ENCODE measurements at places on chromosomes 5 and 9.
A peak's percentile ranks its signal among the peaks of the same experiment; 100 is the strongest.

GRCh38 chr9:112894041-112894440, 3.4 kb upstream of the SLC46A2 start:
- no peak for DNase-seq

DNA sequence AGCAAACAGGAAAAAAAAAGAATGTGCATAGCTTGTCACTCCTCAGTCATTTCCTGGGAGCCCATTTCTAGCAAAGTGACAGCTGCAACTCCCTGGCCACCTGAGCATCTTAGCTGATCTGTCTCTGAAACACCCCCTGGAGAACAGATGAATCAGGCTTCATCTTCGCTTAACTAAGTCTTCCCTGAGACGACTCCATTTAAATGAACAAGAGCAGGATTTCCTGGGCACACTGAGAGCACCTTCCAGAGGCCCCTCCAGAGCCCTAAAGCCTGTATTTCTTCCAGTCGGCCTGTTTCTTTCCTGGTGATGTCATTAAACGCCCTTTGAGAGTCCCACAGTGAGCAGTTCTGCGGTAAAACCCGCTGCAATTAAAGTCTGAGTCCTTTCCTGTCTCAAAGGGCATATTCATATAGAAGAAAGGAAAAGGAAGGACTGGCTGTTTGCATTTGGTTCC, 13.9 kb downstream of the TGFBI start:
- DNase-seq = no peak

- DNase-seq = no peak
These were observed at the start of gene UBE2QL1 for GRCh38 chr5:6448622-6449464. UBE2QL1 (plus strand) TSS chr5:6448859; CDS start chr5:6448894, 35 bp downstream.

DNA sequence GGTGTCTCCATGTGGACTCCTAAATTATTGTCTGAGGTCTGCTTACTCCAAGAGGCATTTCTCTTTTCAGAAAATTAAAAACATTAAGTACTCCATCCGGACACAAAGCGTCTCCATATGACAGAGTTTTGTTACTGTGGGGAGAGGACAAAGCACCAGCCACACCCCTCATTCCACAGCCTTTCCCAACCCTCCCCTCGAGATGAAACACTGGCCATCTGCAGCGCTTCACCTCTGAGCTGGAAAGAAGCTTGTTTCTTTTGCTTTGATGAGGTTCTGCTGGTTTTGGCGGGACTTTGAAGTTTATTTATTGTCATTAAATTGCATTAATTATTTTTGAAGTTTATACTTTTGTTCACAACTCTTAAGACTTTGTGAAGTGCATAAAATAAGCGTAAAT, 27.6 kb upstream of the NKD2 start:
- no peak for DNase-seq

DNA sequence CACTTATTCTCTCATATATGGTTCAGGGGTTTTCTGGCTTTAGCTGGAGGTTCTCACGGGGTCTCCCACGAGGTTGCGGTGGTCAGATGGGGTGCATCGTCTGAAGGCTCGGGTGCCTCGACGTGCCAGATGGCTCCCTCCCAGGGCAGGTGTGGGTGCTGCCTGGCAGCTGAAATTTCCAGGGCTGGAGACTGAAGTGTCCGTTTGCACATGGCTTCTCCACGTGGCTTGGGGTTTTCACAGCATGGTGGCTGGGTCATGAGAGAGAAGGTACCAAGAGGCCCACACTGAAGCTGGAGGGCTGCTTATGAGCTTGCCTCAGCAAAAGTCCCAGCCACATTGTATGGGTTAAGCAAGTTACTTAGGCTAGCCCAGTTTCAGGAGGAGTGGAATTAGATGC, 218.6 kb downstream of the AGTPBP1 start:
- no peak for DNase-seq

- no peak for DNase-seq
These were observed 12.2 kb upstream of the POMT1 start for GRCh38 chr9:131490514-131490913.

DNA sequence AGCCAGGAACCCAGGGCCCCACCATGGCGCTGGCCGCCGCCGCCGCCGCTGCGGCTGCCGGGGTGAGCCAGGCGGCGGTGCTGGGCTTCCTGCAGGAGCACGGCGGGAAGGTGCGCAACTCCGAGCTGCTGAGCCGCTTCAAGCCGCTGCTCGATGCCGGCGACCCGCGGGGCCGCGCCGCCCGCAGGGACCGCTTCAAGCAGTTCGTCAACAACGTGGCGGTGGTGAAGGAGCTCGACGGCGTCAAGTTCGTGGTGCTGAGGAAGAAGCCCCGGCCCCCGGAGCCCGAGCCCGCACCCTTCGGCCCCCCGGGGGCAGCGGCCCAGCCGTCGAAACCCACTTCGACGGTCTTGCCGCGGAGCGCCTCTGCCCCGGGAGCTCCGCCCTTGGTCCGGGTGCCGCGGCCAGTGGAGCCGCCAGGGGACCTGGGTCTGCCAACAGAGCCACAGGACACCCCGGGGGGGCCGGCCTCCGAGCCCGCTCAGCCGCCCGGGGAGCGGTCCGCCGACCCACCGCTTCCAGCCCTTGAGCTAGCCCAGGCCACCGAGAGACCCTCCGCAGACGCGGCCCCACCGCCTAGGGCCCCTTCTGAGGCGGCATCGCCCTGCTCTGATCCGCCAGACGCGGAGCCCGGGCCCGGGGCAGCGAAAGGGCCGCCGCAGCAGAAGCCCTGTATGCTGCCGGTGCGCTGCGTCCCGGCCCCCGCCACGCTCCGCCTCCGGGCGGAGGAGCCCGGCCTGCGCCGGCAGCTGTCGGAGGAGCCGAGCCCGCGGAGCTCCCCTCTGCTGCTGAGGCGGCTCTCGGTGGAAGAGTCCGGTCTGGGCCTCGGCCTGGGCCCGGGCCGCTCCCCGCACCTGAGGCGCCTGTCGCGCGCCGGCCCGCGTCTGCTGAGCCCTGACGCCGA, 749 bp downstream of the SOWAHA start:
- peak; percentile 44 for DNase-seq

DNA sequence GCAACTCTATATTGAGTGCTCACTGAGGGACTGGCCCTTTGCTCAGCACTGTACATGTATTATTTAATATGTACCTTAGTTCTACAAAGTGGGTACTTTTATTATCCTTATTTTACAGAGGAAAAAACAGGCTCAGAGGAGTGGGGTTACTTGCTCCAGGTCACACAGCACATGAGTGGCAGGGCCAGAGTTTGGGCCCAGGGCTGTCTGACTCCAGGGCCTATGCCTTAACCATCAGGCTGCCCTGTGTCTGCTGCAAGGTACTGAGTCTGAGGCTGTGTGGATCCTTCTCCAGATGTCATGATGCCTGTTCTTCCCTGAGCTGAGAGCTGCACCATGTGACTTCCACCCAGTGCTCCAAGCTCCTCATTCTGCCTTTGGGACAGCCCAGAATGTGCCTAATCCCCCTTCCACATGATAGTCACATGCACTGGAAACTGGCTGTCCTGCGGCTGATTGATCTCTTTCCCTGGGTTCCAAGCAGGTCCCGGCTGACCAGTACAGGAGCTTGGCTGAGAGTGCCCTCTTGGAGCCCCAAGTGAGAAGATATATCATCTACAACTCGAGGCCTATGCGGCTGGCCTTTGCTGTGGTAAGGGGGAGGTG, 15.4 kb downstream of the TMEM268 start:
- no peak for DNase-seq

GRCh38 chr5:73534011-73534644, 31.3 kb downstream of the ANKRA2 start:
- no peak for DNase-seq

- DNase-seq = no peak
These were observed 13.8 kb downstream of the TMEM8B start for GRCh38 chr9:35842795-35843194.

DNA sequence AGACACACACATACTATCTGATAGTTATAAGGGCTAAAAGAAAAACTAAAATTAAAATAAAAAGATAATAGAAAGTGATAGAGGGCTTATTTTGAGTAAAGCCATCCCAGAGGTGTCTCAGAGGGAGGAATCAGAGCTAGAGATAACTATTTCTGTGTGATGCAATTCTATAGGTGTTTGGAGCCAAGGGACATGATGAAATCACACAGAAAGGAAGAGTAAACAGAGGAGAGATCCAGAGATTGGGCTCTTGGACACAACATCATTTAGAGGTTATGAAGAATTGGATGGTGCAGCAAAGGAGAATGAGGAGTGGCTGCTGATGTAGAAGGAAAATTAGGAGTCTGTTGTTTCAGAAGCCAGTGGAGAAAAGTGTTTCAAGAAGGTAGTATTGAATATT, 393.5 kb downstream of the DIRAS2 start:
- DNase-seq = no peak

GRCh38 chr9:35051069-35051967, 21.1 kb downstream of the VCP start:
- DNase-seq = peak; percentile 44

- DNase-seq = no peak
These were observed 326.7 kb downstream of the PIK3R1 start for GRCh38 chr5:68542207-68542606.

GRCh38 chr5:38827525-38827924, 18.3 kb upstream of the OSMR start:
- no peak for DNase-seq

DNA sequence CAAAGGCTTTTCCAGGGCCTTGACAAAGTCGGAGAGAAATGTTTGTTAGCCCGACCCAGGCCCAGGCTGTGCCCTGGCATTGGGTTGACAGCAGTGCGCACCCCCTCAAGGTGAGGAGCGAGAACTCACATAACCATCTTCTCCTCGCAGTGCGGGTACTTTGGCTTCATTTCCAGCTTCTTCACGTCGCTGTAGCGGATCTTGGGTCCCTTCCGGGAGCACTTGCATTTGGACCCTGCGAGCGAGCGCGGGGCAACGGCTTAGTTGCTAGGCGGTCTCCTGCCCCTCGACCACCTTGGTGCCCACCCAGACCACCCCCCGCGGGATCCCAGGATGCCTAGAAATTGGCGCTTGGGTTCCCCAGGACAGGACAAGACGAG, 496 bp downstream of the CXCL14 start:
- no peak for DNase-seq

DNA sequence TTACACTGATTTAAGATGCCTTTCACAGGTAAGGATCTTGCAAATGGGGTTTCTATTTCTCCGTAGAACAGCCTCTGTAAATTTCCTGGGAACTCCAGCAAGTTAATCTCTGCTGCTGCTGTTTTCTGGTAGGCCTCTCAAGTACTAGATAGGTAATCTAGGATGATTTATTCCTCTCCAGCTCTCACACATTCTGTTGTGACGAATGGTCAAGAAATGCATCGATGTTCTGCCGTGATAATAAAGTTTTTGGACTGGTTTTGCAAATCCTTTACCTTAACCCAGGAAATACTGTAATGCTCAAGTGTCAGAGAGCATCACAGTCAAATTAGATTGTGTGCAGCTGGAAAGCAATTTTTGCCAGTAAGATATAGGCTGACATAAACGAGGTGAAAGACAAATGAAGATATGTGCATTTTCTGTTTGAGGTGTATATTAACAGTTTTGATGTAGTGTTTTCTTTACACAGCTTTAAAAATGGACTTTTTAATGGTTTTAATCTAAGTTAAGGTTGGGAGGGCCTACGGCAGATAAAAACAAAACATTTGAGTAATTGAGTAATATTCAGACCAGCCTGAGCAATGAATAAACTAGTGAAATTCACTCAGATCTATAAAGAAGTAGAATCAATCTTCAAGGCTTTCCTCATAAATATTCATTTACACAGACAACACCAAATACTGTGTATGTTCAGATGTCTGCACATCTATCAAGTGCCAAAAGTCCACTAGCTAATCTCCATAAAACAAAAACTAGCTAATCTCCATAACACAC, 300.6 kb upstream of the EDIL3 start:
- no peak for DNase-seq

- no peak for DNase-seq
These were observed 97.7 kb upstream of the KIF2A start for GRCh38 chr5:62208218-62208852.

DNA sequence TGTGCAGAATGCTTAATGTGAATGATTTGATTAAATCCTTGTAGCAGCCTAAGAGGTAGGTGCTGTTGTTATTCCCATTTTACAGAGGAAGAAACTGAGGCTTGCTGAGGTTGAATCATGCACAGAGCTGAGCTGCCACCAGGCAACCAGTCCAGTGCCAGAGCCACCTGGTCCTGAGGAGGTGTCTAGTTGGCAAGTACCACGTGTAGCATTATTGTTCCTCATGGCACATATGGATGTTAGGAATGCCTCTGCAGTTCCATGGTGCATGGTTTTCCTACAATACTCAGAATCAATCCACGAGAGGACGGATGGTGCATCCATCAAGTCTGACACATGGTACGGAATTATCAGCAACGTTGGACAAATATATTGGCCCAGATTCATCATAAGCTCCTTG, 8.9 kb downstream of the UBE2QL1 start:
- DNase-seq = no peak

GRCh38 chr5:125549322-125549911, 803.0 kb upstream of the ZNF608 start:
- DNase-seq = no peak

DNA sequence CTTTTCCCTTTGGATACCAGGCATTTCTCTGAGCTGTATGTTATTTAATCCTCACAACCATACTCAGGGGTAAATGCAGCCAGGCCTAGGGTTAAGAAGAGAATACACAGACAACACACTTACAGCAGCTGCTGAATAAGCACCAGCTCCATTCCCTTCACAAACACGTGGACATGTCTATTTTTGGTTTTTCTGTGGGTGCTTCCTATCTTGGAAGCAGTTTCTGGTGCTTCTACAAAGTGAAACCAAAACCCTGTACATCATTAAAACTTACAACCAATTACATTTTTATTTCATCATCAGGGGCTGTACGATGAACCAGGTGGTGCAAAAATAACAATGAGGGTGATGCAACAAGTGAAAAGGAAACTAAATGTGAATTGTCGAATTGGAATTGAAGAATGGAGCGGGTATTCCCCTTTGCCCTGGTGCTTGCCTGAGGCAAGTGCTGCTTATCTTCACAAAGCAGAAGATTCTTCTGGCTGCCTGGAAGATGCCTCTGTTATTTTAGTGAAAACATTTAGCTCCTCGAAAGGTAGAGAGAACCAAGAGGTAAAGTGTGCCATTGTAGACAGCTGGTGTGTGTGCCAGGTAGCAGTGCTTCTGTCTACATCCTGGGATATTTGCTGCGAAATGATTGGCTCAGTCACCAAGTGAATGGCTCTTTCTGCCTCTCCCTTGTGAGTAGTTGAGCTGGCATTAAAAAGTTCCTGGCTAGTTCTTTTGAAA, 18.6 kb upstream of the IFNB1 start:
- peak; percentile 45 for DNase-seq

DNA sequence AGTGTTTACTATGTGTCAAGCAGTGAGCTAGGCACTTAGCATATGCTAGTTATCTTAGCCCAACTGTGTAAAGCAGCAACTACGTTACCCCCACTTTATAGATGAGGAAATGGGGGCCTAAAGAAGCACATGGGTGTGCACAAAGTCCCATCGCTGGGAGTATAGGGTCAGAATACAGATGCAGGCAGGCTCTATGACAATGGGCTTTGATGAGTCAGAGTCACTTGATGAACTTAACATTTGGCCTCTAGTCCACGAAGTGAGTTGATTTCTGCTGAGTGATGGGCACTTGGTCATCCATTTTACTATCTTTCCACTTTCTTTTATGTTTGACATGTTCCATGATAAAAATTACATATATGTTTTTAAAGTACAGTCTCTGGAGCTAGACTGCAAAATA, 204.3 kb downstream of the TRIM32 start:
- no peak for DNase-seq

All from activated naive CD8-positive, alpha-beta T cell treated with anti-CD3 and anti-CD28 coated beads for 36 hours (primary cell).